ENCODE measurements at places on chromosomes 12 and 14. TPM values are rescaled to one million over a fixed set of nuclear protein-coding genes. Genes with fewer than 3 reads are reported as not detected.

The LRRC23 gene
- total RNA-seq, result 9.1 TPM

The ZNF641 gene
- 4.2 TPM for total RNA-seq

The GALNT8 gene
- total RNA-seq, result not detected

The DBX2 gene
- total RNA-seq, result not detected

The POTEG gene
- total RNA-seq, result not detected

The ATG101 gene
- 90.6 TPM for total RNA-seq

The CAPZA3 gene
- not detected for total RNA-seq

The AACS gene
- total RNA-seq, result 35.6 TPM

The EXOC3L4 gene
- total RNA-seq, result not detected

The UNG gene
- total RNA-seq, result 39.1 TPM

The CD4 gene
- not detected for total RNA-seq

The CAND1 gene
- 120 TPM for total RNA-seq

The AQP6 gene
- total RNA-seq, result under 0.01 TPM

The ANKRD9 gene
- 22.8 TPM for total RNA-seq

The BAG5 gene
- 37.7 TPM for total RNA-seq

The KRT72 gene
- total RNA-seq, result not detected
